ENCODE measurements at places on chromosomes 6 and 20. TPM values are rescaled to one million over a fixed set of nuclear protein-coding genes. Genes with fewer than 3 reads are reported as not detected.

- H3K27me3 ChIP-seq = no peaks in the 10 kb centered on the region
- H3K4me3 ChIP-seq = no peak overlapping the region
- DNase-seq = no peak
- H3K4me1 ChIP-seq = no peaks in the 10 kb centered on the region
- H3K27ac ChIP-seq = no peak overlapping the region
- H3K36me3 ChIP-seq = no peaks in the 10 kb centered on the region
Measured at GRCh38 chr20:7695635-7696034, 244.6 kb downstream of the HAO1 start.

Gene CLPSL2
- not detected for total RNA-seq

GRCh38 chr6:5764401-5764955 is 242.2 kb downstream of the NRN1 start:
- no peak overlapping the region for H3K4me3 ChIP-seq
- H3K4me1 ChIP-seq = no peaks in the 10 kb centered on the region
- no peak for DNase-seq

DNA sequence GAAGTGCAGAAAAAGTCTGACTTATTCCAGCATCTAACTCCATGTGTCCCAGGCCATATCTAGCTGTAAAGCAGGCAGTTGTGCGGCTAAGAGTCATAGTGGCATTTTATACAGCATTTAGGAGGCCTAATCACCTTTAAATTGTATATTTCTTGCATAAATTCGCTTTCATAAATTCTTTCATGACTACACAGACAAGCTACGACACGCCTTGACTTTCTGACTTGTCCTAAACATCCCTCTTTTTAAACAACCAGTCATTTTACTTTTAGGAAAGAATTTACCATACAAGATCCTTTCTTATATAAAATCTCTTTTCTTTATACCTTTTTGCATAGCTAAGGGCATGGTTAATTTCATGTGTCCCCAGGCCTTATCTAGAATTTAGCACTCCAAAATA is 81.7 kb upstream of the THBS2 start:
- no peaks in the 10 kb centered on the region for H3K4me1 ChIP-seq
- H3K27ac ChIP-seq = no peak overlapping the region
- no peaks in the 10 kb centered on the region for H3K36me3 ChIP-seq
- no peak for DNase-seq
- no peaks in the 10 kb centered on the region for H3K27me3 ChIP-seq

DNA sequence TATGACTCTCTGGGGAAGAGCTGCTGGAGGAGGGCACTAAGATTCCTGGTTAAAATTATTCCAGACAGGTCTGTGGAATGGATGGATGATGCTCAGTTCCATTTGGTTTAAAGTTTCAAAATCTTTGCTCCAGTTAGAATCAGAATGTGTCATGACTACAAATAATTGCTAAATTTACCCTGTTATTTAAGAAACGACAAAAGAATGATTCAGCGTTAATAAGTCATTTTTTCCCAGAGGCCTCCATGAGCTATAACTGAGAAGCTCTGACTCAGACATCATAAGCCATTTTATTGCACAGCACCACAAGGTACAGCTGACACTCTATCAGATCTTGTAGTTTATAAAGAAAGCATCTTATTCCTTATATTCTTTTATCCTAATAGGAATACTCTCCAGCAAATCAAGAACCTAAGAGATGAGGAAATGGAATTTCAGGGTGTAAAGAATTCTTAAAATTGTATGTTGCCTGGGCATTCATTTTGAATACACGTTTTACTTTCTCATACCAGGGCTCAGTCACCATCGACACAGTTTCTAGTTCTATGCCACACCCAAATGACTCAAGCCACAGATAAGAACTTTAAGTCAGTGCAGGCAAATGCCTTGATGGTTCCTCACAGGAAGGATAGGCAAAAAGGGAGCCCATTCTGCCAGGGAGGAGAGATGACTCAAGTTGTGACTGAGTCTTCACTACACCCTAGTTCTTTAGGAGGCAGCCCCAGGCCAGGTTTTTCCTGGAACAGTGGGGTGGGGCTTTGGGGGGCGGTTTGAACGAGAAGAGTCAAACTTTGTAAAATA is 636.0 kb downstream of the MMUT start:
- H3K36me3 ChIP-seq = no peaks in the 10 kb centered on the region
- peak overlapping the region; percentile 33 for H3K27ac ChIP-seq
- no peaks in the 10 kb centered on the region for H3K27me3 ChIP-seq
- no peak overlapping the region for H3K4me3 ChIP-seq
- no peaks in the 10 kb centered on the region for H3K4me1 ChIP-seq

Gene RCAN2
- total RNA-seq = 9.5 TPM

DNA sequence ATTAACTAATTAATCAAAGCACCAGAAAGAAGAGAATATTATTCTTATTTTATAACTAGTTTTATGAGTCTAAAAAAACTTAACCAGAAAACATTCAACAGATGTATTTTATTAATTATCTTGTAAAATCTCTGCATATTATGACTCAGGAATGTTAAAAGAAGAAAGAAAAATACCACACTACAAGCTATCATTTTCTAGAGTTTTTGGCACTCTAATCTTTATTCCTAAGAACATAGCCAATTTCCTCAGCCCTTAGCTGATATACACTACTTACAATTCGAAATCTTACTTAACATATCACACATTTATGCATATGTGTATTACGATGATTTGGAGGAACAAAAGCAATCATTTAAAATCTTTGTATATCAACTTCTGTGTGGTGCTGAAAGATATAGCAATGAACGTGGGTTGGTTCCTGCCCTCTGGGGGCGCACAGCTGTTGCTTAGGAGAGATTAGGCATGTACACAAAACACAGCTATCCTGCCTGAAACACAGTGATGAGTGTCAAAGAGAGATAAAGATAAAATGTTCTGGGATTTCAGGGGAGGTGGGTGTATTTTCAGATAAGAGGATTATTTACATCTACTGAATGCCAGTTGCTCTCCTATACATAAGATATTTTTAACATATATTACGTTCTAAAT is 404.5 kb downstream of the SYNE1 start:
- no peaks in the 10 kb centered on the region for H3K36me3 ChIP-seq
- no peak for DNase-seq
- no peak overlapping the region for H3K27ac ChIP-seq
- H3K4me3 ChIP-seq = no peak overlapping the region

DNA sequence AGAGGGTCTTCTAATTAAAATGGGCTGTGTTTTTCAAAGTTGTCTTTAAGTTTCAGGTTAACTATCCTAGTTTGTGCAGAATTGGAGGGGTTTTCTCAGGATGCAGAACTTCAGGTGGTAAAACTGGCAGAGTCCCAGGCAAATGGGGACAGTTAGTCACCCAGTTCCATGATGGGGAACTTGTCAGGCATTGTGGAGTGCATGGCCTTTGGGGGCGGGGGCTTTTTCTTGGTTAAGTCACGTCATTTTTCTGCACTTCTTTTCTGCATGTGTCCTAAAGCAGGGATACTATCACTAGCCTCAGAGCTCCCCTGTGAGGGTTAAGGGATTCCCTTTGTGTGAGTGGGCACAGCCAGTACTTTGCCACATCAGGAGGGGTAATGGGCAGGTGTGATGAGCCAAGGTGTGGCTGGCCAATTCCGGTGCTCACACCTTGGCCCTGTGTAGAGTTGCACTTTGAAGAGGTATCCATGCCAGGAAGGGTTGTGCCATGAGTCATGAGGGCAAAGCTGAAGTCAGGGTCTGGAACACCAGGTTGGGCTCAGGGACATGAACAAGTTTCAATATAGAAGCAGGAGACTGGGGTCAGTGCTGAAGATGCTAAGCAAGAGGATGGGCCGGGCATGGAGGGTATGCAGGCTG is 126.0 kb upstream of the RREB1 start:
- H3K36me3 ChIP-seq = no peaks in the 10 kb centered on the region
- H3K27ac ChIP-seq = no peak overlapping the region
- no peaks in the 10 kb centered on the region for H3K27me3 ChIP-seq
- no peak for DNase-seq
- peaks cover 3% of the 10 kb centered on the region for H3K4me1 ChIP-seq

Gene MOXD1
- not detected for total RNA-seq

Gene C20orf202
- not detected for total RNA-seq

- no peaks in the 10 kb centered on the region for H3K4me1 ChIP-seq
- H3K27ac ChIP-seq = no peak overlapping the region
- no peaks in the 10 kb centered on the region for H3K36me3 ChIP-seq
- DNase-seq = no peak
Measured at GRCh38 chr6:138240476-138241245, 22.4 kb upstream of the PBOV1 start.

GRCh38 chr6:154535147-154535546 is 24.7 kb upstream of the CNKSR3 start:
- no peak overlapping the region for H3K4me3 ChIP-seq
- no peaks in the 10 kb centered on the region for H3K4me1 ChIP-seq
- no peaks in the 10 kb centered on the region for H3K36me3 ChIP-seq
- DNase-seq = no peak

- no peak overlapping the region for H3K27ac ChIP-seq
- DNase-seq = no peak
- no peaks in the 10 kb centered on the region for H3K36me3 ChIP-seq
- H3K27me3 ChIP-seq = no peaks in the 10 kb centered on the region
- H3K4me3 ChIP-seq = no peak overlapping the region
- H3K4me1 ChIP-seq = no peaks in the 10 kb centered on the region
Measured at GRCh38 chr6:141169419-141169818, 963.3 kb upstream of the GJE1 start.

- no peak overlapping the region for H3K27ac ChIP-seq
- no peaks in the 10 kb centered on the region for H3K4me1 ChIP-seq
- H3K4me3 ChIP-seq = no peak overlapping the region
- H3K36me3 ChIP-seq = no peaks in the 10 kb centered on the region
- no peaks in the 10 kb centered on the region for H3K27me3 ChIP-seq
Measured at GRCh38 chr6:121590916-121591315, 155.5 kb downstream of the GJA1 start.

DNA sequence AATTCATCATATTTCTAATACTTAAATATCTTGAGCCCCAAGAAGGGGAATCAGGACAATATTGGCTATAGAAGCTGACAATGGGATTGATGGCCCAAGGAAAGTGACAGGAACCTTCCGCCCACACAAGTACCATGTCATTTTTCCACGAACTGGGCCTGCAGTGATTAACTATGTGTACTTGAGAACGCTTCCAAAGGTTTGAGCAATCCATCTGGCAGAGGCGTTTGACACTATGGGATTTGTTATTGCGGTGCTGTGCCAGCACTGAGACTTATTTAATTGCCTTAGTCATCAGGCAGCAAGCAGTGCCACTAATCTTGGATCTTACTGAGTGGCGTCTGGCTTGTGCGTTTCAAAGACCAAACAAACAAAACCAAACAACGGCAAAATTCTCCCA is 135.6 kb upstream of the UST start:
- H3K4me3 ChIP-seq = no peak overlapping the region
- no peaks in the 10 kb centered on the region for H3K36me3 ChIP-seq

Gene PAK1IP1
- 5.7 TPM for total RNA-seq

GRCh38 chr6:991192-991591 is 298.3 kb upstream of the EXOC2 start:
- no peaks in the 10 kb centered on the region for H3K4me1 ChIP-seq
- H3K36me3 ChIP-seq = no peaks in the 10 kb centered on the region
- H3K4me3 ChIP-seq = no peak overlapping the region
- no peaks in the 10 kb centered on the region for H3K27me3 ChIP-seq

DNA sequence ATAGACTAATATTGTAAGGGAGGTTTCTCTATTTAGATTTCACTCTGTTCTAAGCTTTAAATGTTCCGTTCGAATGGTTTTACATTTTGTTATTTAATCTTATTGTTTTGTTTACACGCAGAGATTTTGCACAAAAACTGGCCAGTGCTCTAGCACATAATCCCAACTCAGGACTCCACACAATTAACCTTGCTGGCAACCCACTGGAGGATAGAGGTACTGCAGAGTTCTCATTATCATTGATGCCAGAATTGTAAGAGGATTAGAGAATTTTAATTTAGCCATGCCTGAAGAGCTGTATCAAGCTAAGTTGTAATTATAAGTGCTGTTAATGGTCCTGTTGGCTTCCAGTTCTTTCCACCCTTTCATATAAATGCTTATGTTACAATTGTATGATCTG is 179.7 kb upstream of the SCGN start:
- no peak for DNase-seq
- H3K4me1 ChIP-seq = no peaks in the 10 kb centered on the region
- no peaks in the 10 kb centered on the region for H3K36me3 ChIP-seq
- H3K27me3 ChIP-seq = no peaks in the 10 kb centered on the region

DNA sequence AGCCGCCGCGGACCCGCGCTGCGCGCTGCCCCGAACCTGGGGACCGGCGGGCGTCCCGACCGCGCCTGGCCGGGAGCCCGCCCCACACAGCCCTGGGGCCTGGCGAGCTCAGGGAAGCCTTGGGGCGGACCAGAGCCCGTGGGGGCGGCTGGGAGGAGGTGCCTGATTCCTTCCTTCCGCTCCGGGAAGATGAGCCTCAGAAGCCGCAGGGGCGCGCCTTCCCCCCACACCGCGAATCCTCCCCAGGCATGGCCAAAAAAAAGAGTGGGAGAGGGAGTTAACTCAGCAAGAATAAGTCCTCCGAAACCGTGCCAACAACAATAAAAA is at the start of gene CBLN4:
Gene CBLN4, minus strand, starts transcription at position 131 of the 327 bp plus-strand sequence. CDS start 1,348 bp downstream, outside the sequence.
- no peak within 1 kb of the TSS for H3K27ac ChIP-seq
- no peaks in the 10 kb centered on the region for H3K4me1 ChIP-seq
- peaks cover 63% of the 10 kb centered on the region for H3K27me3 ChIP-seq

DNA sequence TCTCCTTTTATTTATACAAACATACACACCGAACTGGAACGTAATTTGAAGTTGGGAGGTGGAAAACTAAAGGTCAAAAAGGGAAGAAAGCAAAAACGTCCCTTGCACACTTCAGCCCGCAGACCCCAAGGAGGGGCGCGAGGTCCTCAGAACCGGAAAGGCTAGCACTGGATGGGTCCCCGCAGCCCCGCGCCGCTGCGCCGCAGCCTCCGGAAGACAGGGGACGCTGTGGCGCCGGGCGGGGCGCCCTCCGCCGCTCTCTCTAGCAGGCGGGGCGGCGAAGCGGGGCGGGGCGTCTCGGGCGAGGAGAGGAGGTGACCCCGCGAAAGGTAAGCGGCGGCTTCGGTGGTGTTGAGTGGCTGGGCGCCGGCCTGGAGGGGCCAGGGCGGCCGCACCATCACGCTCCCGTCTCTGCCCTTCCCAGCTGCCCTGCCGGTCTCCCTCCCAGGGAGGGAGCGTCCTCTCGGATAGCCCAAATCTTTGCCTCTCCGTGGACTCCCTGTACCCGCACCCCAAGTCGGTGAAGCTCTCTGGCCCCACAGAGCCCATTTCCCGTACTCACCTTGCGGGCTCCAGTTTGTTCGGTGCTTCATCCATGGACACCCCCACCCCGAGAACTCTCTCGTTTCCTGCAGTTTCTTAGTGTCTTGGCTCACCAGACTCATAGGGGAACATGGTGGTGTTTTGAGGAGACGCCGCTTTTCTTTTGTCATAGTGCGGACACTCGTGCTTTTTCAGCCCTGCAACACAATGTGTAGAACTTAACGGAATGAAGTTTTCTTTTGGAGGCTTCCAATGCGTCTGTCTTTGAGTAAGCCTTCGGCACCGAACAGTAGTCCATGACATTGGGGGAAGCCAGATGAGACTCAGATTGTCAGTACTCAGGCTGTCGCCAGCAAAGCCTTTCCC is at the start of gene SMIM8:
Gene SMIM8, plus strand, starts transcription at position 285 of the 909 bp plus-strand sequence. CDS start 14,444 bp downstream, outside the sequence.
- peak; percentile 87 for DNase-seq
- H3K4me3 ChIP-seq = peak within 1 kb of the TSS; percentile 67
- no peaks in the 10 kb centered on the region for H3K4me1 ChIP-seq
- H3K27me3 ChIP-seq = no peaks in the 10 kb centered on the region
- no peaks in the 10 kb centered on the region for H3K36me3 ChIP-seq

Gene SLC22A7
- total RNA-seq = not detected

Gene PRDM13
- not detected for total RNA-seq

Measured in transverse colon (tissue), 4 donors.